ENCODE measurements at places on chromosomes 4 and X.

- DNase-seq = no peak
Measured at GRCh38 chr4:1449475-1449832, 43.2 kb upstream of the NKX1-1 start.

DNA sequence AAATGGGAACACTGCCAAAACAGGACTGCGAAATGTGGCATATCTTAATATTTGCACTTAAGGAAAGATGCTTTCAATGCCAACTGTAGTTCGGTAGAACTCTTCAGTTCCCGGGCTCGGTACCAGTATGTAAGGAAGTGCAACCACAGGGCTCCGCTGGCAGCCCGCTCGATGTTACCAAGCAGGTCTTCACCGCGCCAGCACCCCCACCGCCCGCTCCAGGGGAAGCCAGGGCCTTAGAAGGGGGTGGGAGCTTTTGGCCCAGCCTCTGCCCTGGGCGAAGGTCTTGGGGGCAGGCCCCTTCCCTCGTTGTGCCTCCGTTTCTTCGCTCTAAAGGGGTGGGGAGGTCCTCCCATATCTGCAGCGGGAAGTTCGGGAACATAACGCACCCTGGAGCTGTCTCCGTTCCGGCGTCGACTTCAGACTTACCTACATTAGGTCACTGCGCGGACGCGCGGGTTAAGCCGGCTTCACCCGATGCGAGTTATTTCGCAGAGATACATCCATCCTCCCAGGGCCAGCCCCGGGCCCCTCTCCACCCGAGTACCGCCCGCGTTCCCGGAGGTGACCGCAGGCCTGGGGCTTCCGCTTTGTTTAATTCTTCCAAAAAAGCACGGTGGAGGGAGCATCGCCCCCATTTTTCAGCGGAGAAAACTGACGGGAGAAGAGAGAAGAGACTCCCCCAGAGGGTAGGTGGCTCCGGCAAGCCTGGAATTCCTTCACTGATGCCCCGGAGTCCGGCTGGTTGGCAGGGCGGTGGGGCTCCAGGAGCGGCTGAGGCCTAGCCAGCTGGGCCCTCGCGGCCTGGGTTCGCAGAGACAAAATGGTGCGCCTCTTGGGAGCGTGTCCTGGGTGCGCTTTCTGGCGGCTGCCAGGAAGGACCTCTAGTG is 1.0 kb upstream of the HMX1 start:
- no peak for DNase-seq

DNA sequence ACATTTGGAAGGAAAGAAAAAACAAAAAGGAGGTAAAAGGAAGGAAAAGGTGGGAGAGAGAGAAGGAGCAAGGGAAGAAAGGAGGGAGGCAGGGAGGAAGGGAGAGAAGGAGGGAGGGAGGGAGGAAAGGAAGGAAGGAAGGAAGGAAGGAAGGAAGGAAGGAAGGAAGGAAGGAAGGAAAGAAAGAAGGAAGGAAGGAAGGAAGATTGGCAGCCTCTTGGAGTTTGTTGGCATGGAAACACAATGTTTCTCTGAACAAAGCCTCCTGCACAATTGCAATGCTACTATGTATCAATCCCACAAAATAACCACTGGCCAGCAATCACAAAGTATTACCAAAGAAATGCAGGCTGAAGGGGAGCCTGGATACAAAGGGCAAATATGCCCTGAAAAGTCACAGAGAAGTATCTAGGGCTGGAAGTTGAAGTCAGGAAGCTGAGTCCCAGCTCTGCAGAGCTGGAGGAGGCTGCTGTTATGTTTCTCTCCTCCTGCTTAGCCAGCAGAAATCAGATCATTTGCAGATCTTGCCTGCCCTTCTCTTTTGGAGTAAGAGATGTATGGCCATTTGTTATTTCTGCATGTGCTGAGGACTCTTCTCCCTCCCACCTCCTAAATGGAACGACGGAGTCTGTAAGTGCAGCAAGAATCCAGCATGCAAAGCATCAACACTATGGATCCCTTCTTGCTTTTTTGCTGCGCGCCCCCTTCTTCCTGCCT is 195.9 kb upstream of the LDB2 start:
- no peak for DNase-seq

GRCh38 chrX:121298499-121298898 is 251.1 kb downstream of the GLUD2 start:
- DNase-seq = no peak

- no peak for DNase-seq
Measured at GRCh38 chr4:110248831-110249253, 50.4 kb upstream of the ELOVL6 start.

- no peak for DNase-seq
Measured at GRCh38 chr4:6281436-6282313, 12.0 kb downstream of the WFS1 start.

- DNase-seq = no peak
Measured at GRCh38 chrX:65758505-65758904, 91.1 kb downstream of the MSN start.

GRCh38 chr4:114941503-114941902 is 171.9 kb downstream of the NDST4 start:
- no peak for DNase-seq

GRCh38 chr4:161799710-161800109 is 364.1 kb downstream of the FSTL5 start:
- no peak for DNase-seq

DNA sequence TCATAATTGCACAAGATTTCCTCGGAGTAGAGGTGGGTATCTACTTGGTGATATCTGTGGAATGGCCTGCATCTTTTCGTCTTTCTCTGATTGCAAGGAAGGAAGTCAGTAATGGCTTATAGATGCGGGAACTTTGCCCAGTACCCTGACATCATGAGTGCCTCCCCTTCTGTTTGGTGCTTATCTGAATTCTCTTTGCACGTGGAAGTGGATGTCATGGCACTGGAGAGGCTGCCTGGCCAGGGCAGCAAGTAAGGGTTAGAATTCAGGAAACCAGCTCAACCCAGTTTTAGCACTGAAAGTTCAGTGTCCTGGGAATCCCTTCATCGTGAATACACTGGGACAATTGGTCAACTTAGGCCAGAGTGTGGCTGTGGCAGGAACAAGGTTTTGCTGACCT is 83.5 kb upstream of the RAPGEF2 start:
- no peak for DNase-seq

- DNase-seq = no peak
Measured at GRCh38 chr4:57633212-57633859, 523.2 kb upstream of the IGFBP7 start.

DNA sequence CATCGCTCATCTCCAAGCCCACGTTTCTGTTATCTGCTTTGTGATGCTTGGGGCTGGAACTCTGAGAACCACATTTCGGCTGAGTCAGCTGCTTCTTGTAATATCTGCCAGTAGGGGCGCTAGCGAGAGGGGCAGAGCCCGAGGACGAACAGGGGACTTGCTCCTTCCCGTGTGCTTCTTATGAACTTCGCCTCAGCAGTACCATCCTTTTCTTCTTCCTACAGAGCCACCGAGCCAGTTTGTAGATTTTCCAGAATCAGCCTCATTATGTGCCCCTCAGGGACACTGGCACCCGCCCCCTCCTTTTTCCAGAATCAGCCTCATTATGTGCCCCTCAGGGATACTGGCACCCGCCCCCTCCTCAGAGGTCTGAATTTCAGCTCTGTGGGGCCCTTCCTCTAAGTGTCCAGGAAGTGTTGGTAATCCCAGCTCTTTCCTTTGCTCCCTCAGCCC is 441.7 kb upstream of the RASGEF1B start:
- DNase-seq = peak; percentile 14

- no peak for DNase-seq
Measured at GRCh38 chrX:111020283-111020682, 75.7 kb upstream of the PAK3 start.

GRCh38 chr4:87499403-87500091 is 29.6 kb downstream of the SPARCL1 start:
- DNase-seq = no peak

DNA sequence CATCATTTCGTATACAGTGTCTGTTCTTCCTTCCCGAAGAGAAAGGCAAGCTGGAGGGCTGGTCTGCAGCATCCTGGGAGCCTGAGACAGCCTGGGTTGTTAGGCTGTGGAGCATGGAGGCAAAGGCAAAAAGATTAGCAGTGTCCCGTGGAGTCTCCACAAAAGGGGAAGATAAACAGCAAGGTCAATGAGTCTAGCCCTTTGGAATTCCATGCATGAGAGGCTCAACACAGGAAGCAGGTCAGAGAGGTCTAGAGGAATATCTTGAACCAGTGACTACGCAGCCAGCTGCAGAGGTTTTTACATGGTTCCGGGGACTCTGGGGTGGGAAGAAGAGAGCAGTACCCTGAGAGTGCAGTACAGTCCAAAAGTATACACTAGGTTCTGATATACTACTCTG is 12.2 kb upstream of the MCF2 start:
- DNase-seq = no peak

GRCh38 chr4:122090989-122091388 is 61.1 kb upstream of the BLTP1 start:
- no peak for DNase-seq

DNA sequence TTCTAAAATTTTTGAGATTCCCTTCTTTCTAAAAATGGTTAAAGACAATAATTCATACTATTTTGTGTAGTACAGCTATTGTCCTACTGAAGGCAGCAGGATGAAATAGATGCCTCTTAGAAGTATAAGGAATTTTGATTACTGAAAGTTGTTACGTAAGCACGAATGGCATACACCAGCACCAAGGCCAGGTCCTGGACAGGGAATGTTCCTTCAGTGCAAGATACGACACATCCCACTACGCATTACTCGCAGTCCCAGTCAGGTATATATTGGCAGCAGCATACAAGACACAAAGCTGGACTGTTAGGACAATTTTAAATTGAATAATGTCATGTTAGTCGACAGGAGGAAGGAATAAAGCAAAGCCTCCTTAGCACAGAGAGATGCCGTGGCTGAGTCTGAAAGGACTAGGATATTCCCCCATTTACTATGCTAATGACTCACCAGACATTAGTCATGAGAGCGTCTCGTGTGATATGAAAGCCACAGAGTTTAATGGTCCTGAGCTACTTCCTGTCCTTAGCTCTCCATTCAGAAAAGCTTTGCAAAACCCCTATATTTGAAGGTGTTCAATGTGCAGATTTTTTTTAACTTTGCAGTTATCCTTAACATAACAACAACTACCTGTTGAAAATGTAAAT is 504.3 kb downstream of the FAM133A start:
- DNase-seq = no peak

DNA sequence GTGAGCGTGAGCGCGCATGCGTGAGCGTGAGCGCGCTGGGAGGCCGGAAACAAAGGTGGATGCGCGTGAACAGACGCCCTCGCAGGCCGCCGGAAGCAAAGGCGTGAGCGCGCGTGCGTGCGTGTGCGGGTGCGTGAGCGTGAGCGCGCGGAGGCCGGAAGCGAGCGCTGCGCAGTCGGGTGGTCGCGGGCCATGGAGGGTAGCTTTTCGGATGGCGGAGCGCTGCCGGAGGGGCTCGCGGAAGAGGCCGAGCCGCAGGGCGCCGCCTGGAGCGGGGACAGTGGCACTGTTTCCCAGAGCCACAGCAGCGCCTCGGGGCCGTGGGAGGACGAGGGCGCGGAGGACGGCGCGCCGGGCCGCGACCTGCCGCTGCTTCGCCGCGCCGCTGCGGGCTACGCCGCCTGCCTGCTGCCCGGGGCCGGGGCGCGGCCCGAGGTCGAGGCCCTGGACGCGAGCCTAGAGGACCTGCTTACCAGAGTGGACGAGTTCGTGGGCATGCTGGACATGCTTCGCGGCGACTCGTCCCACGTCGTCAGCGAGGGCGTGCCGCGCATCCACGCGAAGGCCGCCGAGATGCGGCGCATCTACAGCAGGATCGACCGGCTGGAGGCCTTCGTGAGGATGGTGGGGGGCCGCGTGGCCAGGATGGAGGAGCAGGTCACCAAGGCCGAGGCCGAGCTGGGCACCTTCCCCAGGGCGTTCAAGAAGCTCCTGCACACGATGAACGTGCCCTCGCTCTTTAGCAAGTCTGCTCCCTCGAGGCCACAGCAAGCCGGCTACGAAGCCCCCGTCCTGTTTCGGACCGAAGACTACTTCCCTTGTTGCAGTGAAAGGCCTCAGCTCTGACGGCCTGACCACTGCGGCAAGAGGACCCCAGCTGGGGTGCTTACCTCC is at the start of gene BLOC1S4:
TSS of gene BLOC1S4 (plus strand) at position 157 of the 894 bp plus-strand sequence. CDS start at position 193, 36 bp downstream.
- DNase-seq = peak; percentile 76

GRCh38 chr4:165720411-165721082 is 152.5 kb upstream of the TLL1 start:
- no peak for DNase-seq

GRCh38 chr4:140277576-140277975 is 95.9 kb upstream of the SCOC start:
- no peak for DNase-seq

- DNase-seq = no peak
Measured at GRCh38 chr4:152327606-152328453, 208.1 kb downstream of the FBXW7 start.

DNA sequence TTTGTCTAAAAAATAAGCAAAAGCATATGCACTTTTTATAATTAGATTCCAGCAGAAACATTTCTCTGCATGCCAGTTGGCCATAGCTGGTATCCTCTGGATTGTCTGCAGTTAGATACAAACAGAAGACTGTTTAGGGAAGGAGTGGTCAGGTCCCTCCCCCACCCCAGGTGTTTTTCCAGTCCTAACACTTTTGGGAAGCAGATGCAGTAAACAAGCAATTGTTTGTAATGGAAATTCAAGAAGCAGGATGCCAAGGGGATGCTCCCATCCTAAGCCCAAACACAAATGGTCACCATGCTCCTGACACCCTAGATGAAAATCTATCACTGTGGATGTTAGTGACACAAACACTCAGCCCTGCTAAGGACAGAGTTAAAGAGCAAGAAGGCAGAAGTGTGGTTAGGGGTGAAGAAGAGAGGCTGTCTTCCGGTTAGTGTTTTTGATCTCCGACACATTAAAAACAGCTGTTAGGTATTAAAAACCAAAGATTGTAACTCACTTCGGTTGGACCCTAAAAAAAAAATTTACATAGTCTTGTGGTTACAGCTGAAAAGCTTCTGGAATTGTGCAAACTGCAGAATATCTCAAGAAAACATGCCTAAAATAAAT is 7.9 kb downstream of the LEF1 start:
- DNase-seq = no peak

DNA sequence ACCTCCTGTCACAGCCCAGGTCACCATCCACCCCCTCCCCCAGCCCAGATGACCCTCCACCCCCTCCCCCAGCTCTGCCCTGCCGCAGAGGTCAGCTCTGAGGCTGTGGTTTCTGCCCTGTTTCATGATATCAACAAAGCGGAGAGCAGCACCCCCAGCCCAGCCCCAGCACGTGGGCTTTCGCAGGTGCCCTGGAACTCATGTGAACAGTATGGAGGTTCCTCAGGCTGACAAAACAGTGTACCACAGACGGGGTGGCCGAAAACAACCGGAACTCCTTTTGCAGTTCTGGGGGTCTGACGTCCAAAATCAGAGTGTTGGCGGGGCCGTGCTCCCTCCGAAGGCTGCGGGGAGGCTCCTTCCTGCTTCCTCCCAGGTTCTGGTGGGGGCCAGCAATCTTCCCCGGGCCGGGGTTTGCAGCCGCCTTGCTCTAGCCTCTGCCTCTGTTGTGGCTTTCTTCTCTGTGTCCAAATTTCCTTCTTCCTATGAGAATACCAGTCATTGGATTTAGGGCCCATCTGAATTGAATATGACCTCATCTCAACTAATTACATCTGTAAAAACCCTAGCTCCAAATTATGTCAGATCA is 7.9 kb upstream of the PSAPL1 start:
- no peak for DNase-seq

GRCh38 chr4:52266537-52267137 is 215.5 kb downstream of the SPATA18 start:
- DNase-seq = no peak

All from activated CD4-positive, CD25-positive, alpha-beta regulatory T cell (primary cell).